ENCODE measurements at places on chromosomes 3 and 15.

GRCh38 chr3:123949641-123950040 is 11.4 kb downstream of the CCDC14 start:
- no peak for DNase-seq

GRCh38 chr15:44328135-44328534 is 39.6 kb downstream of the GOLM2 start:
- no peak for DNase-seq

GRCh38 chr3:101017017-101017416 is 23.8 kb upstream of the ABI3BP start:
- no peak for DNase-seq

DNA sequence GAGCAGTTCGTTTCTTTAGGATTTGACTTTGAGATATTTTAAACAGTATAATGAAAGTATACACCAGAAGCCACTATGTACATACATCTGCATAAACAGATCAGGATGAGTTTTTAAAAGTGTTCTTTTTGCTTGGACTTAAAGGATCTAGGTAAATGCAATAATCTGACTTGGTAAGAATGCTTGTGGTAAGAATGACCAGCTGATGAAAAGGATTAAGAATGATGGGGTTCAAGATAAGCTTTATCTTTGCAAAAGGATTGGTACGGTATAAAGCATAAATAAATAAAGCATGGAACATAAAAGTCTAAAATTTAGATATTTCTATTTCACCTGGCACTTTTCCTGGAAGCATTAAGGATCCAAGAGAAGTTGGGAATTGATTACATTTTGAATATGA is 9.8 kb upstream of the MME start:
- DNase-seq, result no peak

DNA sequence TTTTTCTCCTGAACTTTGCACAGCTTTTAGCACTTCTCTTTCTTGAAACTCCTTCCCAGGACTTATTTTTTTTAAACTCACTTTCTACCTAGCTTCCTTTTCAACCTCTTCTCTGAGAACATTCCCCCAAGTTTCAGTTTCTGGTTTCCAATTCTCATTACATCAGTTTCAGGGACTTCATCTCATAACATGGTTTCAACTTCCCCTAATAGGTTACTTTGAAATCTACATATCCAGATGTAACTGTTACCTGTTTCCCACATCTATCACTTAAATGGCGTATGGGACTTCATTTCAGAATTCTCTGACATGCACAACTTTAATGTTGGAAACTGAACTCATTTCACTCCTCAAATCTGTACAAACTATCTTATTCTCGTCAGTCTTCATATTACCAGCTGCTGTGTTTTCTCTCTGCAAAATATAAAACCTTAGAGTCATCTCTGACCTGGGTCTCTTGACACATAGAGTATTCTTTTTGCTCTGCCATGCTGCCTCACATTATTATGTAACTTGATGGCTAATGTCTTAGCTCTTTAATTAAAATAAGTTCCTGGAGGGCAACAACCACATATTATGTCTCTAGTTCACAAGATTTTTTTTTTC is 58.4 kb downstream of the NME9 start:
- DNase-seq, result no peak

- no peak for DNase-seq
Observed at GRCh38 chr3:108060331-108060730, 30.5 kb downstream of the CD47 start.

DNA sequence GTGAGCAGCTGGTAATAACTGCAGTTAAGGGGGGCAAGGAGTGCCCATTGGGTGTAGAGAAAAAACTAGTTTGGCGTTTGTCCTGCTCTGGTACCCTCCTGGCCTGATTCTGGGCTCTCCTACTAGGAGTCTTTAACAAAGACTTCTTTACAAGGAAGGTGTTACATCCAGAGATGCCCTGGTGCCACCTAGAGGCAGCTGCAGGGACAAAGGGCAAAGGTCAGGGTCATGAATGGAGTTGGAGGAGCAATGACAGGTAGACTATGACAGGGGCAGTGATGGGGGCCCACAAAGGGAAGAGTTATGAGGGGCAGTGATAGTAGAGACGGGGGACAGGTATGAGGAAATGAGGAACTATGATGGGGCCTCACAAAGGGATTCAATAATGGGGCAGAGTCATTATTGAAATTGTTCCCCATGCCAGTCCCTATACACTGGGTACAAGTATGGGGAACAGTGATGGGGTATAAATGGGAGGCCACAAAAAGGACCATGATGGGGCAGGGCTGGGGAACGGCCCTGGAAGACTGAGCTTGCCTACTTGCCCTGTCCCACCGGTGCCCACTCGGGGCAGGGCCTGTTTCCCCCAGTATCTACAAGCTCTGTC is 7.9 kb downstream of the CCDC71 start:
- no peak for DNase-seq

GRCh38 chr15:65731926-65732325 is 60.2 kb downstream of the DENND4A start:
- no peak for DNase-seq

GRCh38 chr15:95709959-95710695 is 620.4 kb upstream of the NR2F2 start:
- DNase-seq, result no peak

DNA sequence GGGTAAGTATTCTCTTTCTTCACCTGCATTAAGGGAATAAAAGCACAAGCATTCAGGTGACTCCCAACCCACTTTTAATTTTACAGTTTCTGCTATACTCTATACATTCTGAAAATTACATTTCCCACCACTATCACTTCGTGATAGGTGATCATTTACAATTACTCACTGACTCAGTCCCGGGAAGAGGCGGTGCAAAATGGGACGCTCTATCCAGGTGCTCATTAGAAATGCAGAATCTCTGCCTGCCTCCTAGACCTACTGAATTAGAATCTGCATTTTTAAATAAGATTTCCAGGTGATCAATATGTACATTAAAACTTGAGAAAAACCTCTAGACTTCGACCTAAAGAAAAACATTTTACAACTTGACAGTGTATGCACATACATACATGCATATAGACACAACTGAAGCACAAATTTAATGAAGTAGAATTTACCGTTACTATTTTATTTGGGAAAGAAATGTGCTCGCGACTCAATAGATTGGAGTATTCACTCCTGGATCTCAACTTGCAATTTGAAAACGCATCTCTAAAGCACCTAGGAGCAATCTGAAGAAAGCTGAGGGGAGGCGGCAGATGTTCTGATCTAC is 598 bp upstream of the TGFBR2 start:
- DNase-seq, result no peak

- peak; percentile 76 for DNase-seq
Observed at GRCh38 chr3:56980798-56981390, 79.6 kb upstream of the SPATA12 start.

DNA sequence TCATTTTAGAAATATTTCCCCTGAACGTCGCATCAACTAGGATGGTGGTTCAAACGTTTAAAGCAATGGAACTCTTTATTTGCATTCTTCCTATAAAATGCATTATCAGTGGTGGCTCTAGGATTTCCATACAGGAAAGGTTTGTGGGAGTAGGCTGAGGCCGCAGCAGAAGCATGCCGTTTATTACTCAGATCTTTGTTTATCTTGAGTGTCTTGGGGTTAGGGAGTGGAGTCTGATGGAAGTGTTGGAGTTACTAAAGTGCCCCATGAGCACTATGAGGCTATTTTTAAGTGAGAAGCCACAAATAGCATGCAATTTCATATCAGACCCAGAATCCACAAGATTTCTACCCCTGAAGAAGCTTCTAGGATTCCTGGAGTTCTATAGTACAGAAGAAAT is 26.2 kb downstream of the ATOSA start:
- DNase-seq, result no peak

DNA sequence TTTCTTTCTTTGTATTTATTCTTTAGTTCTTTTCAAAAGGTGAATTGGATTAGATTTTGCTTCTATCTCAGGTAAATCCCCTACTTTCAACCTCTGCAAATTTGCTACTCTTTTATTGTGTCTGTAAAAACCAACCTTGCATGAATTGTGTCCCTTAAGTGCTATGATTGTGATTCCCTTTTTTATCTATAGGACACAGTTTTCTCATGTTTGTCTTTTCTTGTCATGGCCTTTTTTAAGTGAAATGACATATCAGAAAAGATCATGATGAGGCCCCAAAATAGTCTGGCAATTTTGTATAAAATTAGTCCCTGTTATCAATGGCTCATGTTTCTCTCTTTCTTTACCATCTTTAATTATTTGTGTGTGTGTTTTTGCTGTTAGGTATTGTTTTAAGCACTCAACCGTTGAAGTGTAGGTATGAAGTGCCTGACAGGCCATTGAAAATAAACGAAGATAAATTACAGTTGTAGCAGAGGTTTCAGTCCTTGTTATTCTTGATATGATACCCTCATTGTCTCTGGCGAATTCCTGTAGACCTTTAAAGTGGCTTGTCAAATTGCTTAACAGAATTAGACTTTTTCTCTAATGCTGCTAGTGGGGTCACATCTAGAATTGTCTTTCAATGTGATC is 184.3 kb downstream of the UBE2E2 start:
- DNase-seq, result no peak

- no peak for DNase-seq
Observed at GRCh38 chr3:27345493-27345892, 23.7 kb downstream of the NEK10 start.

DNA sequence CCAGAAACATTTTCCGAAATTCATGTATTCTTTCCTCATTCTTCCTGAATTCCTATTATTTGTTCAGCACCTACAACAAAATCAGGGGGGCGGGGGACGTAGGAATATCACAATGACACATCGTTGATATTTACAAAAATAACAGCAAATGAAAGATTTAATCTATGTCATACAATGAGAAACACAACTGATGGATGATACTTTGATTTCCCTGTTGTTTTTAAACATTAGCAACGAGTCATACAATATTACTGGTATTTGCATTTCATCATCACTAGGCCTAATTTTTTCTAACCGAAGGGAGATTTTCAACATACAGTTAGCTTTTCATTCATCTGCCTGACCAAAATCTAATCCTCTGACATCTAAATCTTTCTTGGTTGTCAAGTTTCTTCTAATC is 45.3 kb upstream of the INO80 start:
- peak; percentile 25 for DNase-seq

GRCh38 chr15:84402856-84403608 is 167.5 kb downstream of the GOLGA6L4 start:
- no peak for DNase-seq

- peak; percentile 27 for DNase-seq
Observed at GRCh38 chr3:5304789-5305683, 117.5 kb downstream of the EDEM1 start.

GRCh38 chr3:128735287-128735686 is 9.3 kb downstream of the RAB7A start:
- no peak for DNase-seq

- no peak for DNase-seq
Observed at GRCh38 chr3:187243933-187244524, 46.7 kb downstream of the RTP1 start.

- no peak for DNase-seq
Observed at GRCh38 chr3:107990926-107991325, 99.9 kb downstream of the CD47 start.

- no peak for DNase-seq
Observed at GRCh38 chr15:31328969-31329639, 2.5 kb downstream of the KLF13 start.

DNA sequence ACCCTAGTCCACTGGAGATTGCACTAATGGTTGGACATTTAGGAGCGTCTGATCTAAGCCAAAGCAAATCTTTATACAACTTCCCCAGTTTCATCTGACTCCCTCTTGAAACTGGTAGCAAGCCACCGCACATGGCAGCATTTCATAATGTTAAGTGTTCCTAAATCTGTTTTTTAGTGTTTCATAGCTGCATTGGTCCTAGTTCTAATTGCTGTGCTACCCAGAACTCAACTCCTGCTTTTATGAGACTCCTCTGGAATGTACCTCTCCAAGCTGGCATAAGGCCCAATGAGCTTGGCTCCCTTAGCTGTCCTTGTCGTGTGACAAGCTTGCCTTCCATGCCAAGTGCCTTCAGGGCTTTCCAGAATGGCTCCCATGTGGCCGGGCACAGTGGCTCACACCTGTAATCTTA is 65.3 kb upstream of the FLNB start:
- no peak for DNase-seq

DNA sequence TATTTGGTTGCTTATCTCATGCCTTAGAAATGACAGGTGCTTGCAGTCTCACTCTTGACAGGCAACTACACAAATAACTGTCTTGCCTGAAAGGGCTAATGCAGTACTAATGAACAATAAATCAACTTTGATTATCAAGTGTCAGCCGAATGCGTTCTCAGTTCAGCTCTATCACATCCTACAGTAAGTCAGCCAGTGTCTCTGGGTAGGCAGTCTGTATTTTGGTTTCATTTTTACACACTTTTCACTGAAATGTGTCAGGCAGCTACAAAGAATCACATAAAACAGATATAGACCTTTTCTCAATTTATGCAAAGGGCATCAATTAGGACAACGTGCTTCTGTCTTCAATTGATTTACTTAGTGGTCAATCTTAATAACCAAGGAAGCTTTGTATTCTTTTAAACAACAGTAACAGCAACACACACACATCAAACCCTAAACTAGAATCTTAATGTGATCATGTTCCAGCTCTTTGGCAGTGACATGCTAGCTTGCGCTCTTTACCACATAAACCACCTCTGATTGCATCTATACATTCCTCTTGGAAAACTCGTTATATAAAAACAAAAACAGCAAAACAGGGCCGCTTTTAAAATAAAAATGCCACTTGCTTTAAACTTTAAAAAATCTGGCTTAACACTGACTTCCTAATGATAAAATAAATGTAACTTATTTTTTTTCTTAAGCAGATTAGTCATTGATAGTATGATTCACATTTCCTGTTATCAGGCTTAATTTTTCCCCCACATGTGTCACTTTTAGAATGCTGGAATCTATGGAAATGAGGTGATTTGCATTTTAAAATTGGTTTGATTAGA is 520.4 kb downstream of the FOXP1 start:
- DNase-seq, result no peak

GRCh38 chr15:25568751-25569150 is 129.9 kb upstream of the UBE3A start:
- DNase-seq, result no peak

DNA sequence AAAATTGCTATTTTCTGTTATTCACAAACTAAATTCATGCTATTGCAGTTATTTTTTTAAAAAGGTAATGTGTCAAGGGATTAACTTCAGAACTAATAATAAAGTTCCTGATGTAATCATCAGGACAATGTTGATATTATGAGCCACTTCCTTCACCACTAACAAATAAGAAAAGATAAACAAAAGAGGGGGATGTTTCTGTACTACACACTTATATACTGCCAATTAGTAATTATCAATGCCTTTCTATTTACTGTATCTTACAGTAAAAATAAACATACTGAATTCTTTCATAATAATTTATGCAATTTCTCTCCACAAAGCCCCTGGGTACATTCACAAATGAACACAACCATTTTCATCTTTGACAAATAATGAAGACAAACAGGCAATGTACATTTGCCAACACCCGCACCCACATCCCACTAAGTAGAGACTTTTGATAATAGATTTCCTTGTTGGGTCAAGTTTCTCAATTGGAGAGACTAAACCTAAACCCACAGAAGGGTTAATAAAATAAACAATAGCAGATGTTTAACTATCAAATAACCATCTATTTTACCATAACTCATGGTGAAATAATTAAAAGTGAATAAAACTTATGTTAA is 3.7 kb downstream of the CBLB start:
- no peak for DNase-seq

- no peak for DNase-seq
Observed at GRCh38 chr3:45244356-45244755, 18.3 kb upstream of the TMEM158 start.

Measured in Caki2 (cell line).